Aorta (tissue), 5 donors: ENCODE measurements at places on chromosomes 6 and 20. TPM values are rescaled to one million over a fixed set of nuclear protein-coding genes. Genes with fewer than 3 reads are reported as not detected.

The OPN5 gene
- not detected for polyA plus RNA-seq

The TP53INP2 gene
- 28.3 TPM for polyA plus RNA-seq

DNA sequence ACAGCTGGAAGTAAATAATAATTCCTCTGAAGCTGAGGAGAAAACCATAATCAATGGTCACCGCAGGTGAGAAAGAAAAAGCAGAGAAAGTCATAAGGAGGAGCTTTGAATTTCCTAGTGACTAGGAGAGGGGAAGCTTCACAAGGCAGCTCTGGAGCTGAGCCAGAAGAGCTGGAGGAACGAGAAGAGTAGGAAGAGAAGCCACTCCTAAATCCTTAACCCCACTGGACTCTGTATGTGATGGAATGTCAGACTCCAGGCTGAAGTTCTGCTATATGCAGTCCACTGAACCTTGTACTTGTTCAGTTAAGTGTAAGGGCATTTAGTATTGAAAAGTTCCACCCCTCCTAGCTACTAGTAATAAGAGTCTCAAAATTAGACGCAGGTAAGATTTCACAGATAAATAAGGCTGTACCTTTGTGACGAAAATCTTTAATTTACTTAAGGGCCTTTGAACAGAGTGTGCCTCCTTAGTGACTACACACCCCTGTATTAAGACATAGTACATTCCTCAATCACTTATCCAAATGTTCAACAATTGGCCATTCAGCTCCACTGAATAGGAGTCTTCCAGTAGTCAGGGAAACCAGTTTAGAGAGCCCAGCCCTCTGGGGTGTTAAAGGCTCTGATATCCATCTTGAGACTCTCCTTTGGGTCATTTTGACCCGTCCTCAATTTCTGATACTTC lies 71.4 kb upstream of the UFL1 start:
- DNase-seq = no peak

GRCh38 chr20:49591217-49591865 lies 23.4 kb upstream of the PTGIS start:
- no peak for DNase-seq

DNA sequence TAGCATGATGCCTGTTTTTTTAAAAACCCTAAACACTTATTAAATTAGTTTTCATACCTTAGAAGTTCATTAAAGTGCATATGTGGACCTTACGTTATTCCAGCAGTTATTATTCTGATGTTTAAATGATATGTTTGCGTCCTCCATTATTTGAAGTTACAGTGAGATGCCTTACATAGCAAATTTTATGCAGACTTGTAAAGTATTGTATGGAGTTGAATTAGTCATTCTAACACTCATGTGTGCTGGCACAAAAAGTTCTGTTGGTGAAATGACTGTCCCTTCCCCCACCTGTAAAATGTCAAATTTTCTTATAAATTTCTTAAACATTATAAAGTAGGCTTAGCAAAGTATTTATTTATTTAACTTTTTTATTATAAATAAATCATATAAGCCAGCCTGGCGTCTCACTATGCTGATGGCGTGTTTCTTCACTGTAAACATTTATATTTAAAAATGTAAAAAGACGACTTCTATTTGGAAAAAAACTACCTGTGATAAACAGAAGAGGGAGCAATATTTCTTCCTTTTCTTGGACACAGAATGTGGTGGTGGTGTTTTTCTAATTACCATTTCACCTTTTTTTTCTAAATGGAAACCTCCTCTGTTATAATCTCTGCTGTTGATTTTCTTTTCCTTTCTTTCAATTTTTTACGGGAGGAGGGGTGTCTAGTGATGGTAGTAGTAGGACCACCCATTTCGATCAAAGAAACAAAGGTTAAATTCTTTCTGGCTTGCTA lies 155.4 kb downstream of the RFPL4B start:
- no peak for DNase-seq

DNA sequence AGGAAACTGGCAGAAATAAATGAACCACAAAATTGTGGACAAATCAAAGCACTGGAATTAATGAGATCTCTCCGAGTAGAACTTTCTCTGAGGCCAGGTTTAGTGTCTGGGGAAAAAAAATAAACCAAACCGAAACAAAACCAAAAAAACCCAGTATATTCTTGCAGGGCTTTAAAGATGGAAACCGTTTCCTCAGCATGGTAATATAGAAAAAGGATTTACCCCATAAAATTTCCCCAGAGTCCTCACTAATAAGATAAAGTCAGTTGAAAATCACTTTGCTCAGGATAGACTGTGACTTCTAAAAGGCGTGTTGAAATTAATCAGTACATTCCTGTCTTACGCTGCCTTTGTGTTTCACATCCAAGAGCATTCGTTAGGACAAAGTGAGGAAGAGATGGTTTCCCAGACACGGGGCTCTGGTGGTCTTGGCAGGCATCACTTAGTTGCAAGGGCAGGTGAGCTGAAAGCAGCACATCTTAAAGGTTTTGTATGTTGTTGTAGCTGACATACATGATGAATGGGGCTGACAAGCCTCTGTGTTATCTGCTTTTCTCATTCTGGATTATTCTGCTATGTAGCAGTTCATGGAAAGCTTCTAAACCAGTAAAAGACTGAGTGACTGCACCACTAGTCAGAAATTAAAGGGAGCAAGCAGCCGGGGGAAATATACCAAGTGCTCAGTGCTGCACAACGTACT lies 85.2 kb upstream of the PRL start:
- no peak for DNase-seq
